Activated B cell treated with CpG ODN at 0.5 μM for 24 hours (primary cell): ENCODE measurements at places on chromosomes 4 and X.

DNA sequence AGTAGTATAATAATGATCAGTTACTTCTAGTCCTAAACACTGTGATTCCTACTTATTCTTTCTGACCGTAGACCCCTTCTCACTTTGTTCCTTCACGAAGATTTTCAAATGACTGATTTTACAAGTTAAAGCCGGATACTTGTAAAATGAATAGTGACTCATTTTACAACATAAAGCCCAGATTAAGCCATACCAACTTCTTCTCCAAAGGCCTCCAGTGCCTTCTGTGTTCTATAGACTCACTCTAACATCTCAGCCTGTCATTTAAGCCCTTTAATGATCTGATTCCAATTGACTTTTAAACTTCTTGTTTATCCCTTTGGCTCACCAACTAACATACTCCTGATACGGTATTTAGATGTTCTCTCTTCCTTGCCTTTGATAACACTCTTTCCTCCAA, 480.0 kb upstream of the HS3ST1 start:
- H3K36me3 ChIP-seq: no peaks in the 10 kb centered on the region
- H3K4me3 ChIP-seq: no peak overlapping the region
- no peaks in the 10 kb centered on the region for H3K27me3 ChIP-seq
- no peak overlapping the region for H3K27ac ChIP-seq
- no peak for DNase-seq
- H3K4me1 ChIP-seq: no peaks in the 10 kb centered on the region

GRCh38 chrX:74318672-74319071, 14.7 kb downstream of the ZCCHC13 start:
- DNase-seq: no peak
- H3K27ac ChIP-seq: no peak overlapping the region
- no peaks in the 10 kb centered on the region for H3K27me3 ChIP-seq
- H3K4me1 ChIP-seq: no peaks in the 10 kb centered on the region

GRCh38 chrX:2501559-2502102, 855 bp upstream of the DHRSX start:
- DNase-seq: no peak
- H3K27me3 ChIP-seq: no peaks in the 10 kb centered on the region
- peaks cover 31% of the 10 kb centered on the region for H3K4me1 ChIP-seq
- H3K4me3 ChIP-seq: peak overlapping the region; percentile 72
- H3K27ac ChIP-seq: peak overlapping the region; percentile 65
- peaks cover 10% of the 10 kb centered on the region for H3K36me3 ChIP-seq

DNA sequence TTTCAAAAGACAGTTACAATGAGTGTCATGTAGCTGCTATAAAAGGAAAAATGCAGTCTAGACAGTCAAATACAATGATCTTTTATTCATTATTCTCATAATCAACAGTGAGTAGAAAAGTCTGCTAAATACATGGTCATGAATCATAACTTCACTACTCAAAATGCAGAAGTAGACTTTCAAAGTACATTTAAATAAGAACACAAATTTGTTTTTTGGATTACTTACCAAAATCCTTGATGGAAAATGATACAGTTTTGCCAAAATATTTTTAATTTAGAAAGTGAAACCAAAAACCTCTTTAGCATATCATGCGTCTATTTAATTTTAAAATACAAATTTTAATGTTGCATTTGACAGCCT, 4.9 kb downstream of the ACSL4 start:
- H3K36me3 ChIP-seq: peaks cover 22% of the 10 kb centered on the region
- no peak for DNase-seq
- H3K27me3 ChIP-seq: no peaks in the 10 kb centered on the region
- peaks cover 44% of the 10 kb centered on the region for H3K4me1 ChIP-seq
- H3K27ac ChIP-seq: no peak overlapping the region
- H3K4me3 ChIP-seq: no peak overlapping the region

GRCh38 chrX:103367502-103367901, 8.8 kb upstream of the BEX3 start:
- no peaks in the 10 kb centered on the region for H3K4me1 ChIP-seq
- no peak for DNase-seq
- H3K36me3 ChIP-seq: no peaks in the 10 kb centered on the region
- H3K27ac ChIP-seq: no peak overlapping the region
- H3K4me3 ChIP-seq: no peak overlapping the region

GRCh38 chrX:45344594-45344993, 143.9 kb upstream of the DIPK2B start:
- H3K4me1 ChIP-seq: no peaks in the 10 kb centered on the region
- DNase-seq: no peak
- no peak overlapping the region for H3K27ac ChIP-seq
- no peak overlapping the region for H3K4me3 ChIP-seq
- H3K27me3 ChIP-seq: no peaks in the 10 kb centered on the region

DNA sequence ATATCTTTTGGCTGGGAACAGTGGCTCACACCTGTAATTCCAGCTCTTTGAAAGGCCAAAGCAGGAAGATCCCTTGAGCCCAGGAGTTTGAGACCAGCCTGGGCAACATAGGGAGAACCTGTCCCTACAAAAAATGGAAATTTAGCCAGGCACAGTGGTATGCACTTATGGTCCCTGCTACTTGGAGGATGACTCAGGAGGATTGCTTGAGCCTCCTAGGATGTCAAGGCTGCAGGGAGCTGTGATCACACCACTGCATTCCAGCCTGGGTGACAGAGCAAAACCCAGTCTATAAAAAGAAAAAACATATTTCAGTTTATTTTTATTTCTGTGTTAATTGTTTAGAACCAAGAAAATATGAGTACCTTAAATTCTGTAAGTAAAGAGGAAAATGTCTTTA, 123.7 kb downstream of the CBR4 start:
- H3K36me3 ChIP-seq: no peaks in the 10 kb centered on the region
- no peak for DNase-seq

- no peak overlapping the region for H3K4me3 ChIP-seq
- no peaks in the 10 kb centered on the region for H3K27me3 ChIP-seq
- DNase-seq: peak; percentile 26
- peaks cover 17% of the 10 kb centered on the region for H3K4me1 ChIP-seq
- H3K27ac ChIP-seq: no peak overlapping the region
Observed at GRCh38 chr4:26992657-26993361, 132.2 kb downstream of the STIM2 start.
